Non-pigmented ciliary epithelial cell (primary cell): ENCODE measurements at places on chromosomes 7 and 10.

- peak; percentile 94 for DNase-seq
Observed at GRCh38 chr10:71766717-71767419, 6.5 kb downstream of the VSIR start.

DNA sequence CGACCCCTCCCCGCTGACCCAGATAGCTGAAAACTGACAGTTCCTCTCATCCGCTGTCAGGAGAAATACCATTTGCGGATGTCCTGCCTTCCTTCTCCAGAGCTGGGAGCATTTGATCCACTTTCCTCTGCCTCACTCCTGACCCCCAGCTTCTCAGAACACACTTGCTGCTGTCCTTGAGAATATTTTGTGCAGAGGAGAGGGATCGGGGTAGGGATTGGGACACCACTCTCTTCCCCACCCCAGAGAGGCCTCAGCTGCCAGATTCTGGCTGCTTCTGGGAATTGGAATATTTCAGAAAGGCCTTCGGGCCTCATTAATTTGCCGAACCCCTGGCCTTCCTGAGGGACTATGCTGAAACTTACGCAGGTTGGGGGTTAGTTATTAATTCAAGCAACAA is 97.0 kb downstream of the C10orf105 start:
- no peak for DNase-seq

DNA sequence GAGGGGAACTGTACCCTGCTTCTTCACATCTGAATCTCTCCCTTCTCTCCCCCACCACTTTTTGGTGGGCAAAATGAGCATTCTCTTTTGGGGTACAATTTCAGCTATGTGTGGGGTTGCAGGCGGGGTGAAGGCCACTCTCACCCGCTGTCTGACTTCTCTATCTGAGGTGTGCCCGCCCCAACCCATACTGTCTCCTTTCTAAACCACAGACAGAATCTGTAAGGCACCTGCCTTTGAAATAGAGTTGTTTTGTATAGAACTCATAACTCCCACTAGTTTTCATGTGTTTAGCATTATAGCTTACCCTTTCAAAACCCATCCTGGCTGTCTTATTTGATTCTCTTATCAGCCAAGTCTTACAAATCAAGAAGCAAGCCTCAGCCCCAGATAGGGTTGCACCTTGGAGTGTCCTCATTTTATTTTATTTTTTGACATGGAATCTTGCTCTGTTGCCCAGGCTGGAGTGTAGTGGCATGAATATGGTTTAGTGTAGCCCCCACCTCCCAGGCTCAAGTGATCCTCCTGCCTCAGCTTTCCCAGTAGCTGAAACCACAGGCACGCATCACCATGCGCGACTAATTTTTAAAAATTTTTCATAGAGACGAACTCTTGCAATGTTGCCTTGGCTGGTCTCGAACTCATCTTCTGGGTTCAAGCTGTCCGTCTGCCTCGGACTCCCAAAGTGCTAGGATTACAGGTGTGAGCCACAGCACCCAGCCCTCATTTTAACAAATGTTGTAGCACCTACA is 11.9 kb downstream of the TSPAN14 start:
- DNase-seq, result no peak

GRCh38 chr7:131893631-131894340 is 337.4 kb upstream of the PODXL start:
- DNase-seq, result no peak

DNA sequence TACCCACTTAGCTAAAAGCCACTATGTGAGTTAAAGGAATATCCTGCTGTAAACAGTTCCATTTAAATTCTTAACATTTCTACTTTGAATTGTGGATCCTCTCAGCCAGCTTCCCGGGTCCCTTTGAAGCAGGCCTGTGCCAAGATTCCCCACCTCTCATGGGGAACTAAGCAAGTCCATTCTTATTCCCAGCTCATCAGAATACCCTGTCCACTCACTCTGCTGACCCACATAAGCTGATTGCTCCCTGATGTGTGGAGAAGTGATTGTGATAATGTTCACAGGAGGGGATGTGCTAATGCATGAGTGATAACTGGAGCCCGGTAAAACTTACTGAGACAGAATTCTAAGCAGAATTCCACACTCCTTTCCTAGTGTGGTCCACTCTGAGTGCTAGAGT is 709.7 kb downstream of the CNTNAP2 start:
- DNase-seq, result no peak

- no peak for DNase-seq
Observed at GRCh38 chr7:134879815-134880475, 100.5 kb downstream of the CALD1 start.

DNA sequence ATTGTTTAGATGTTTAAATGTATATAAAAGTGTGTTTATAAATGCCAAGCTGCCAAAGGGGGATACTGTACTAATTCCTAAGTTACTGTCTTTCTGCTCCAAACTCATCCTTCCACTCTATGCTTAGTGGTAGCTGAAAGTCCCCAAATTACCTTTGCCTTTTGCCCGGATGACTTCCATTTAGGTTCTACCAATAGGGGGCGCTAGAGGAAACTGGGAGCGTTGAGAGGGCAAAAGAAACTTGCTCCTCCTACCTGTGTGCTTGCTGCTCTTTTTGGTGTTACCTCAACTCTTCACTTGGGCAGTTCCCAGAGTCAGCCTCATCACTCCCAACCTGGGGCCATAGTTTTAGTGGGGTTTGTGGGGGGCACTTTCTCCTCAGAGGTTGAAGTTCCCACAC is 5.9 kb upstream of the OR2A25 start:
- no peak for DNase-seq

DNA sequence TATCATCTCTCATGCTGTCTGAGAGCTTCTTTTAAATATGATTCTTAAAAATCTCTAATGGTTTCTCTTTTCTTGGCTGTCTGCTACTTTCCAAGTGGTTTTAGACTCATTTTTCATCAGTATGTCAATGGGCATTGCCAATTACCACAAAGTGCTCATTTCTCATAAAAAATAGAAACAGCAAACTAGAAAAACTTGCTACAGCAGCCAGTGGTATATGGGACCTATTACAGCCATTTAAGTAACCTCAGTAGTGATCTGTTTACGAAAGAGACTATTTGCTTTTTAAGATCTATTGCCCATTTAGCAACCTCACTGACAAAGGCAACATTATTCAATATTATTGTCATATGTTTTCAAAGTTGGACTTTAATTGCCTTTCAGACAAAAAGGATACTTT is 207.1 kb upstream of the RHOBTB1 start:
- no peak for DNase-seq

DNA sequence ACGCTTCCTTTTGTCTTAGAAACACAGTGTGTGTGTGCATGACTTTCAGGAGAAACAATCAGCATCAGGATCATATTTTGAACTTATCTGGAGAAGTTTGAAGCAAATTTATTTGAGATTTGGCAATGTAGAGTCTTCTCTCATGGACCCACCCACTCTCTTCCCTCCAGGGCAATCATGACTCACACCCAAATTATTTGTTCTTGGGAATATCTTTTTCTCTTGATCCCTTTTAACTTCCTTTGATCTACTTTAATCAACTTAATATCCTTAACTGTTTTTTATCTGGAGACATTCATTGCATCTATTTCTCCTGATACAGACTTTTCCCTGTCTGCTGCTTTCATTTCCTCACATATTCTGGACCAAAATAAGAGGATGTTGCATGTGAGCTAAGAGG is 1174.3 kb downstream of the GATA3 start:
- no peak for DNase-seq

GRCh38 chr7:118218413-118219156 is 5.9 kb upstream of the ANKRD7 start:
- no peak for DNase-seq

GRCh38 chr10:58087896-58088295 is 179.8 kb downstream of the IPMK start:
- DNase-seq, result no peak

DNA sequence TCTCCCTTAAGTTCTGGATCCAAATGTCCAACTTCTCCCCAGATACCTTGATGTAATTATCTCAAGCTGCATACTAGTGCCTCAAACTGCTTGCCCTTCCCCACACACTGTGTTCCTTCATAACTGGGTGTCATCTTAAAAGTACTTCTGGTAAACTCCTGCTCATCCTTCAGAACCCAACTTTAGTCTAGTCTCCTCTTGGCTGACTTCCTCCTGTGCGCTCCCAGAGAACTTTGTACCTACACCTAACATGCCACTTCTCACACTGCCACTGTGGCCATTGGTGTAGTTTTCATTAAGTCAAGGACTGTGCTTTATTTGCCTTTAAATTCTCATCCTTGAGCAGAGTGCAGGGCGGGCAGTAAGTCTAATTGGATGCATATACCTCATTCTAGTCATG is 575.2 kb upstream of the GALNT17 start:
- DNase-seq, result no peak

DNA sequence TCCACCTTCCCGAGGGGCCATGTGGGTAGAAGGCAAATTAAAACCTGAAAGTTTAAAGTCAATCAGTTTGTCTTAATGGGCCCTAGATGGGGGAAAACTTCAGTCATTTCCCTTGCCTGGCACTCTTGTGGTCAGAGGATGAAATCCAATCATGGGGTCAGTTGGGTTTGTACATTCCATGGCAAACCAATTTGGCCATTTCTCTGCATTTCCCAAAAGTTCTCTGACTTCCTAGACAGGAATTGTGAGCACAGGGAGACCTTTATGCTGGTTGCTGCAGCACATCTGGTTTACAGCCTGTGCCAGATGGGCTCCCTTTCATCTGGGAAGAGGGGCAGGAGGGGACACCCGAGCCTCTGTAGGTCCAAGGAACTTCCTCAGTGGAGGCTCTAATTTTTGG is 113.0 kb downstream of the CYP26A1 start:
- no peak for DNase-seq

GRCh38 chr7:158274404-158274811 is 313.2 kb downstream of the PTPRN2 start:
- no peak for DNase-seq

DNA sequence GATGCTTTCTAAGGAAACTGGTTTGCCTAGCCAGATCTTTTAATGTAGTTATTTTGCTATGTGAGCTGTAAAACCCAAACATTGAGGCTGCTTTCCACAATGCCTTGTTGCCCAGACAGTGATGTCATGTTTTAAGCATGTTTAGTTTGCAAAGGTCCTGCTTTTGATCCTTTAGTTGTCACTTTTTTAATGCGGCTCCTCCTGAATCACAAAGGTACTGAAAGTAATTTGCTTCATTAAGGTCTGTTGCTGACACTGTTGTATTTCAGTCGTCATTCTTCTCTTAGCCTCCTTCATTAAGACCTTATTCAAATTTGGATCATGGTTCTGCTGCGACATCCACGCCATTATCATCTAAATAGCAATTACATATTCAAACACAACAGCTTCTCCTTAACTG is 10.6 kb downstream of the RPA3 start:
- DNase-seq, result peak; percentile 46

- DNase-seq, result no peak
Observed at GRCh38 chr10:17190602-17191001, 10.9 kb downstream of the TRDMT1 start.
